ENCODE measurements at places on chromosomes 6 and 20. TPM values are rescaled to one million over a fixed set of nuclear protein-coding genes. Genes with fewer than 3 reads are reported as not detected.

DNA sequence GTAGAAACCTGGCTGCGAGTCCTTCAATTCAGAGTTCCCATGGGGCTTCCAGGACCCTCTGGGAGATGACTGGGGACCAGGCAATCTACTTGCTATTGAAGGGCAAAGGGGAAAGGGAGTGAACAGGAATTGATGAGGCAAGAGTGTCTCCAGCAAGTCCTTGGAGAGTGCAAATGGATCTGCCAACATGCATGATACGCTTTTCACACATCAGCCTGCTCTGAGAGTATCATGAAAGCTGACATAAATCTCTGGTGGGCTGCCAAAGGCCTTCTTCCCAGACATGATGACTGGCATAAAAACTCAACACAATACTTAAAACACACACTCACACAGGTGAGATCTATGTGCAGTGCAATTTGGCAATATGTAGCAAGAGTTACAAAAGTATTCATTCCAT, 759.1 kb downstream of the PTPRT start:
- DNase-seq, result no peak

GRCh38 chr6:143213859-143214376, 153.2 kb downstream of the AIG1 start:
- no peak for DNase-seq

DNA sequence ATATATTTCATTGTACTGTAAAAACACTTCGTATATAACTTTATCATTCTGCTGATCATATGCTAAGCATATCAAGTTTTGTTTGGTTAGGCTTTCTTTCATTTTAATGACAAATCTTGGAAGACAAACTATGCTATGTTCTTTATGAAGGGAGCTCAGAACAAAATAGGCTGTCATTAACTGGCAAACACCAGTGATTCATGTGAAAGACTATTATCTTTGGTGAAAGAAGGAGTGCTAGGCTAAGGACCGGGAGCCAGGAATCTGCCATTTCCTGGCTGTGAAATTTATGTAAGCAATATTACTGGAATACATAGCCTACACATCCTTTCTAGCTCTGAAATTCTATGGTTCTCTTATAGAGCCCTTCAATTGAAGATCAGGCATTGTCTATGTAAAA, 136.2 kb upstream of the CCN2 start:
- DNase-seq, result peak; percentile 14

DNA sequence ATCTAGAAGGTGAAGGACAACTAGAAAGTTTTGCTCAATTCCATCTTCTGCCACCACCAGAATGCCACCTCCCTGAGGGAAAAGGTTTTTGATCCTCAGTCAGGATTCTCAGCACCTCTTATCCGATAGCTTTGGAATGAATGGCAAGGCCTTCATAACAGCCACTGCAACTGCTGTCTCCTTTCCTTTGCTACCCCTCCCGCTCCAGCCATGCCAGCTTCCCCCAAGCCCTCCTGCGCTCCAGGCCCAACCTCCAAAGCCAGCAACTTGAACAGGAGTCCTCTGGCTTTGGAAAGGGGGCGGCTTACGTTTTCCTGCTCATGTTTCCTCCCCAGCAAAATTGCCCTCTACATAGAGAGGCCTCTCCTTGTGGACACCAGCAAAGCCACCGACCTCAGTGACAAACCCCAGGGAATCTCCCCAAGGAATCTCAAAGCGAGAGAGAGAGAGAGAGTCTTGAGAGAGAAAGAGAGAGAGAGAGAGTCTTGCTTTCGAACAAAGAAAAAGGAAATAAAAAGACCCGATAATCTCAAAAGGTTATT, 420 bp upstream of the BTN2A1 start:
- DNase-seq, result no peak

DNA sequence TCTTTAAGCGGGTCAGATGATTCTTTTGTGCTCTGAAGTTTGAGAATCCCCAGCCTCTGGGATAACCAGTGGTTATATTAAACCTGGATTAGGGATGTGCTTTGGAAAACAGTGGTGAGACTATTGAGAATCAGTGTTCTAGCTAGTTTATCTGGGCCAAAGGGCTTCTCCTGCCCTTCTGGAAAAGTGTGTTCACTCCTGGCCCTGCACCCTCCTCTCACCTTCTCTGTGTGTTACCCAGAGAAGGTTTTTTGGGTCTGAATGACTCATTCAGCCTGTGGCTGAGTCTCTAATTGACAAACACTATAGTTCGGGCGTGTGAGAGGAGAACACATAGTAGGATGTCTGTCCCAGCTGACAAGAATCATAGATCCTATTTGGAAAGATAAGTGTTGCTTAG, 66.7 kb downstream of the LRRC1 start:
- DNase-seq, result no peak

DNA sequence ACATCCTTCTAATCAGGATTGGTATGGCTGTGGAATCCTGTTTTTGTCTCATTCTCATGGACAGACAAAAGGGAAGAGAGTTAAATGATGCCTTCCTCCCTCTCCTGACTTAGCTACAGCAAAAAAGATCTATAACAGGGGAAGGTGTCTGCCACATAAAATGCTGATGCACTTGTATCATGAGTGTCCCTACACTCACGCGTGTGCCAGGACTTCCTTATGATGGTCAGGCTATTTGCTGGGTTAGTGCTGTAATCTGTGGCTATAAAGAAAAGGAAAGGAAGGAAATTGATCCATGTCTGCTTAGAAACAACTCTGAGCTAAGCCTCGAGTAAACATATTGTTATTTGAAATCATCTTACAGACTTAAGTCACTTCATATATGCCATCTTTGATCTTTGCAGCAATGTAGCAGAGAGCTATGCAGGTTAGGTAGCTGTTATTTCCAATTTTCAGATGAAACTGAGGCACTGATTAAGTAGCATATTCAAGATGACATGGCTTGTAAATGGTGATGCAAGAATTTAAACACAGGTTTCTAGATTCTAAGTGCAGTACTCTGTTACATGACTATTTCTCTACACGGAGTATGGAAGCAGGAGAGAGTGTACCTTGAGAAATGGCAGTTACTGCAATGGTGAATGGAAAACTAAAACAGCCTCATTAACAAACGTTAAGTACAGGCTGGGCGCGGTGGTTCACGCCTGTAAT, 8.4 kb upstream of the DHX35 start:
- DNase-seq, result no peak

GRCh38 chr6:108730635-108731515, 117.3 kb upstream of the ARMC2 start:
- DNase-seq, result no peak

VNN1 gene
- total RNA-seq, result 52.2 TPM

C20orf141 gene
- not detected for total RNA-seq

IL20RA gene
- 0.45 TPM for total RNA-seq

Data from stomach (tissue), 19 donors.